ENCODE measurements at places on chromosomes 12 and 14.

- no peak for DNase-seq
Observed at GRCh38 chr12:5043589-5044419, at the start of gene KCNA5. TSS of gene KCNA5 (plus strand) at chr12:5043879. CDS start at chr12:5044148, 269 bp downstream.

DNA sequence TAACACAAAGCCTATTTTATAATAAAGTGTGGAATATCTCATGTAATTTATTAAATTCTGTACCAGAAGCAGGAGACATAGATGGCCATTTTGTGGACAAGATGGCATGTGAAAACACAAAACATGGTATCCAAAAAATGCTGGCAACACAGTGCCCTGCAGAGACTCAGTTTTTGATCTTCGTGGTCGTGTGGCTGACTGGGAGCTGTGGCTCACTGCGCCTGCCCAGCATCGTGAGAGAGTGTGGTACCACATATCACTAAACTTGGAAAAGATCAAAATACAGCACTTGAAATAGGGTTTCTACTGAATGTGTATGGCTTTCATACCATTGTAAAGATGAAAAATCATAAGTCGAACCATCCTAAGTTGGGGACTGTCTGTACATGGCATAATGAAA, 43.0 kb upstream of the MANSC4 start:
- no peak for DNase-seq

DNA sequence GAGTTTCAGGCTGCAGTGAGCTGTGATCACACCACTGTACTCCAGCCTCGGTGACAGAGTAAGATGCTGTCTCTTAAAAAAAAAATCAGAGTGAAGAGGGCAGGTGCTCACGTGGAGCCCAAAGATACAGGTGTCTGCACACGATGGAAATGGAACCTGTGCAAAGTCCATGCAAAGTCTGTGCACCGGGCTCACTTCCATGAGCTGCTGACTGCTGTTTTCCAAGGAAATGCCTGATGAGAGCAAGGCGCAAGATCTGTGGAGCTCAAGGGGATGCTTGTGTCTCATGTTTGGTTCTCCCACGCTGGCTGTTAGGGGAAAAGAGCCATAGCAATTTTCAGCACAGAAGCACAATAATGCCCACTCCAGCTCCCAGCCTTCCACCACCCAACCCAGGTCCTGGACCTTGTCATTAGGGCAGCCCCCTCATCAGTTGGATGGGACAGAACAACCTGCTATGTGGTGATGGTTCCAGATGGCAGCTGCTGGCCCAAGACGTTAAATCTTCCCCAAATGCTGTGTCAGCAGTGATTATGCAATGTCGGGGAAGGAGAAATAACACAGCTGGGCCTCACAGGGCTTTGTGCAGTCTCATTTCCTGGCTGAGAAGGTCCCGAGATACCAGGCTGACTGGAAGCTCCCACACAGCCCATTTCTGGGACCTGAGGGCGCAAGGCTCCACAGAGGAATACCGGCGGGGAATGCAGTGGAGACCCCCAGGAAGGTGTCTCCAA, 27.9 kb upstream of the DICER1 start:
- DNase-seq = no peak

DNA sequence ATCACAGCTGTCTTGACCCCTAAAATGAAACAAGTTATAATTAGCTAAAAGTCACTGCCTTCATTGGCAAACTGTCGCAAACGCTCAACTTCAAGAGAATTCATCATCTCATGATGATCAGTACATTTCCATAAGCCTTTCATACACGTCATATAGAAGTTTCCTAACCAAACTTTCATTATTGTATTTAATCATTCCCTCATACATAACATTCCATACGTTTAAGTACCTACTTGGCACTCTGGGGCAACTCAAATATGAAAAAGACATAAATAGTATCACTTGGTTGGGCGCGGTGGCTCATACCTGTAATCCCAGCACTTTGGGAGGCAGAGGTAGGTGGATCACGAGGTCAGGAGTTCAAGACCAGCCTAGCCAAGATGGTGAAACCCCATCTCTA, 12.4 kb upstream of the PPP2R5E start:
- no peak for DNase-seq

DNA sequence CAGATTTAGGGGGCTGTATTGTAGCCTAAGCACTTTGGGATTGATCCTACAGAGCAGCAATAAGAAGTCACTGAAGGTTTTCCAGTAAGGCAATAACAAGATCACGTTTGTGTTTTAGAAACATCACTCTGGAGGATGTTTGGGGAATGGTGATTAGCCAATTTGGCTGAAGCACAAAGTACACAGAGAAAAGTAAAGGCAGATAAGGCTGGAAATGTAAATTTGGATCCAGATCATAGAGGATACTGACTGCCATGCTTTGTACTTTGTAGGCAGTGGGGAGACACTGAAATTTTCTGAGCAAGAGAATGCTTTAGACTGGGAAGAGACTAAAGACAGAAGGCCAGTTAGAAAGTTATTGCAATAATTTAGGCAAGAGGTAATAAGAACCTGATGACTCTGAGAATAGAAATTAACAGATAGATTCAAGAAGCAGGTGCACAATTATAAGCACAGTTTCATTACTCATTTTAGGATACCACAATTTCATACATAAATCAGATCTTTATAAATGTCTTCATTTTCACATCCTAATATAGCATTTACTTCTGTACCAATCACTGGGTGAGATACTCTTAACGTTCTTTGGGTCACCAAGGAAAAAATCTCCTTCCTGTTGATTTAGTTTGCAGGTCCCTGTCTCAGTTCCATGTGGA, 314.5 kb upstream of the GARIN6 start:
- DNase-seq = no peak

DNA sequence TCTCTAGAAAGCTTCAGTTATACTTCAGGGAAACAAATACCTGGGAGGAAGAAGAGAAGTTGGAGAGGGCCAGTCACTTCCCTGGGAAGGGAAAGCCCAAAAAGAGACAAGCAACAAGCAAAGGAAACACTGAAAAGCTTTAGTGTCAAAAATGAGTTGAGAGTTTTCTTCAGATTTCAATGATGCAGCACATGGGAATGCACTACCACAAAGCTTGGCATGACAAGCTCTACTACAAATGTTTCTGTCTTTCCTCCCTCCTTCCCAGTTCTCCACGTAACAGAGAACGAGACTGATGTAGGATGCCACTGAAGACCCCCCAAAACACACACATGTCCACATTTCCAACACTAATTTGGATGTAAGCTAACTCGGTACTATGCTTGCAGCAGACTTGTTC, 26.8 kb upstream of the ADAMTS20 start:
- DNase-seq = no peak

- no peak for DNase-seq
Observed at GRCh38 chr12:52346593-52346992, 20.7 kb downstream of the KRT85 start.

GRCh38 chr12:1796515-1797010, 23.8 kb upstream of the LRTM2 start:
- peak; percentile 47 for DNase-seq

Measured in stimulated activated CD4-positive, alpha-beta T cell treated with anti-CD3 and anti-CD28 coated beads, Interleukin-4, amount 100 ng/mL, for 4 hours (primary cell).